Neural crest cell (in vitro differentiated cells): ENCODE measurements at places on chromosomes 4 and X.

DNA sequence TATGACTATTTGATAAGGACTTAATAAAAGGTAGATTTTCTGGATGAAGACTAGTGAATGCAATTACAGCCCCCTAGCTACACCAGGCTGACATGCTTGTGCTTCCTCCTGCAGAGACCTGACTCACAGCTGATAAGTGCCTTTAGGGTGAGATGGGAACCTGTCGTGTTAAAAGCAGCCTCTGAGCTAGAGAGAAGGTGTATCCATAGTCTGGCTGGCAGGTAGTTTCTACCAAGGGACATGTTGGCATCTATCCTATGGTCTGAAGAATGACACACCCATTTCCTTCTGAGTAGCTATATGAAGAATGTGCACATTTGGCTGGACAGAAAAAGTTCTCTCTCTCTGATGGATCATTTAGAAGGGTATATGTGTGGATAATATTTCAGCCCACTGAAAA is 64.1 kb downstream of the PARM1 start:
- no peak for DNase-seq

- DNase-seq = no peak
Observed at GRCh38 chrX:153806999-153807575, 12.6 kb downstream of the SSR4 start.

DNA sequence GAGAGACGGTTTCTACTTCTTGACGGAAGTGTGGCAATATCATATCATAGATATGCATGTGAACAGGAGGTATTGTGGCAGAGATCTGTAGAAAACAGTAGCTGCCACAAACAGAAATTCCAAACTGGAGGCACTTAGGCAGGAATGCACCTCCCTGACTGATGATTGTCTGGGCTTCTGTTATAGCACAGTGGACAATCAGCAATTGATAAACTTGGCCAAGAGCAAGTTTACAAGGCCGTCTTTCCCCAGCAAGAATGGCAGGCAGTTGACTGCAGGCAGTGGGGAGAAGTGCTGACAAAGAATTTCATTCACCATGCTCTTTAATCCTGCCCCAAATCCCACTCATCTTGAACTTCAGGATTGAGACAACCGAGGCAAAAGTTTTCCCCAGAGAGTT is 114.4 kb upstream of the STOX2 start:
- no peak for DNase-seq

DNA sequence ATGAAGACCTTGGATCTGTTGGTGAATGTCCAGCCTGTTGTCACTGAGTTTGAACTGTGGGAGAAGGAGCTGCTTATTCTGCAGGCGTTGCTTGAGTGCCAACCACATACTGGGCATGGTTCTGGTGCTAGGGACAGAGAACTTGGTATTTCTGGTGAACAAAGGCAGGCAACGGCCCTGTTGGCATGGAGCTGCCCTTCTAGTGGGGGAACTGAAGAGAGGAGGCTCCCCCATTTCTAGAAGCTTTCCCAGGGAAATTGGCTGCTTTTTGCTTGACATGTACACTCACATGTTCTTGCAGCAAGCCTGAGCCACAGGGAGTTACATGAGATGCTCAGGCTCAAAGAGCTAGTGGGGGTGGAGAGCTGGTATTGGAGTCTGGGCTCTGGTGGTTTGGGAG is 8.9 kb upstream of the CD38 start:
- DNase-seq = no peak

DNA sequence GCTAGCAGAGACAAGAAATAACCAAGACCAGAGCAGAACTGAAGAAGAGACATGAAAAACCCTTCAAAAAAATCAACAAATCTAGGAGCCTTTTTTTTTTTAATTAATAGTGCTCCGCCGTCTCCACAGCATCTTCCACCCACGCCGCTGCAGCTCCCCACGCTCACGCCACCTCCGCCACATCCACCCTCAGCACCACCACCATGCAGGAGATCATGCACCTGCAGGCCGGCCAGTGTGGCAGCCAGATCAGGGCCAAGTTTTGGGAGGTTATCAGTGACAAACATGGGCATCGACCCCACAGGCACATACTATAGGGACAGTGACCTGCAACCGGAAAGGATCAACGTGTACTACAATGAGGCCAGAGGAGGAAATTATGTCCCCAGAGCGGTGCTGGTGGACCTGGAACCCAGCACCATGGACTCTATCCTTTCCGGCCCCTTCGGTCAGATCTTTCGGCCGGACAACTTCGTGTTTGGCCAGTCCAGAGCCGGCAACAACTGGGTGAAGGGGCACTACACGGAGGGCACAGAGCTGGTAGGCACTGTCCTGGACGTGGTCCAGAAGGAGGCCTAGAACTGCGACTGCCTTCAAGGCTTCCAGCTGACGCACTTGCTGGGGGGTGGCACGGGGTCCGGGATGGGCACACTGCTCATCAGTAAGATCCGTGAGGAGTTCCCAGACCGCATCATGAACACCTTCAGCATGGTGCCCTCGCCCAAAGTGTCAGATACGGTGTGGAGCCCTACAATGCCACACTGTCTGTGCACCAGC is 171.2 kb downstream of the THOC2 start:
- no peak for DNase-seq

DNA sequence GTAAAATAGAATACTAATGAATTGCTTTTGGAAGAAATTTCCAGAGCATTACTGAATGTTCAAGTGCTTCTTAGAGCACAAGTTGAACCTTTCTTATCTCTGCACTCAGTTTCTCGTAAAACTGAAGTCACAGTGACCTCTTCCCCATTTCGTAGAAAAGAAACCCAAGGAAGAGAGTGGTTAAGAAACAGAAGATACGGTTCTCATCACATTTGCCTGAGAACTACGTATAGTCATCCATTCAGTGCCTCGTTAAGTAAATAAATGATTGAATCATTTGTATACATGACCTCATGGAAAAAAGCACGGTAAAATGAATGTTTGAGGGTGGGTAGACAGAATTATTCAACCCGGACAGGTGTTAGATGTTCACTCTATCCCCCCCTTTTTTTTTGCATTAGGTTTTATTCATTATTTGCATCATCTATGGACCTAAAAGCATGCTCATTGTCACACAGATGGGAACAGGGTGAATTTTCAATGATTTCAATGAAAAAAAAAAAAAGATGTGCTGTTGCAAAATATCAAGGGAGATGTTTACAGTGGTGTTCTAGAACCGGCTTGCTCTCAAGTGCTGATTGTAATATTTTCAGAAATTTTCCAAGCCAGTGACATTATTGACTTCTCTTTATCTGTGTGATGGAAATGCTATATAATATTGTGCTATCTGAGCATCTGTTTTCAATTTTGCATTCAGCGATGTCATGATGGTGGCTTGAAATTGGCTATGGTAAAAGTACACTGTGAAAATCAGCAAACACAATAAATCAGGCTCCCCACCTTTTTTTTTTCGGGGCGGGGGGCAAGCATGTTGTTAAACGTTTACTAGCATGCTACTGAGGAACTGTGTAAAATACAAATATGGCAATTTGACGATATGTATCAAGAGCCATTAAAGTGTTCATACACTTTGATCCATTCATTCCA is 4.3 kb downstream of the RHOH start:
- DNase-seq = no peak

DNA sequence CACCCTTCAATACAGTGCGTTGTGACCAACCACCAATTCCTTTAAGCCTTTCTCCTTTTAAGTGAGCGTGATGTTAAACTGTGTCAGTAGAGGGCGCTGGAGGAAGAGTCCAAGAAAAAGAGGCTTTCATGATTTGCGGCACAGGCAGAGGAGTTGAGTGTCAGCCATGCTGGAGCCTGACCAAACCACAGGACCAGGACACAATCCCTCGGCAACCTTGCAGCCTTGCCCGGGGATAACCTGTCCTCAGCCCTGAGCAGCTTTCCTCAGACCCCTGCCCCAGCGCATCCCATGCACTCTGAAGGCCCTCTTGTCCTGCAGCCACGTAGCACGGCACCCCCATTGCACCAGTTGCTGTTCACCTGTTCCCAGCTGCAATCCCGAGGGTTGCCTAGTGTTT is 53.5 kb upstream of the SMIM31 start:
- peak; percentile 15 for DNase-seq
